ENCODE measurements at places on chromosomes 4 and X.

DNA sequence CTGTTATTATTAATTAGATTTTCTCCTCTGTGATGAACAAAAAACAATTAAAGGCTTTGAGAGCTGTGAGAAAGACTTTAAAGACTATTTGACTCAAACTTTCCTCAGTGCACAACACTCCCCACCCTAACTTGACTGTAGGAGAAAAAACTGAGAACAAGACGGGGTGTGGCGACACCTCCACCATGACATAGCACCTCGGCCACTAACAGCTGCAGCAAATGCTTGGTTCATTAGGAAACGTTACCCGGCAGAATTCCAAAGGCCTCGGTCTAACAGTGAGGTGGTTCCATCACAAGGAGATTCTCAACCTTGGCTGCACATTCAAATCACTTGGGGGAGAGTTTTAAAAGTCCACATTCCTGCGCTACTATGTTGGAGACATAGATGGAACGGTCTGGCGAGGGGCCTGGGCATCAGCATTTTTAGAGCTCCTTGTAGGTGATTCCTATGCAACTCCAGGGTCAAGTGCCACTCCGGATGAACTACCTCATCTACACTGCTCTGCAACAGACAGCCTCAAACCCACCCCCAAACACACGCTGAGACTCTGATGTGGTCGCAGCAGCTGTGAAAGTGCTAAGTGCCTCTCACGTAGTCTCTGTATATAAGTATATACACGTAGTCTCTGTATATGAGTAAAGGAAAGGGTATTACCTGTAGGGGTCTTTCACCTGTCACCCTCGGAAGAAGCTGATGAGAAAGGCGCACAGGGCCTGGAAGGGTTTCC is 1.0 kb downstream of the FGFBP2 start:
- DNase-seq = no peak

GRCh38 chr4:113447769-113448168 is 313.8 kb downstream of the CAMK2D start:
- DNase-seq = no peak

GRCh38 chr4:86918539-86919072 is 16.2 kb upstream of the AFF1 start:
- no peak for DNase-seq

DNA sequence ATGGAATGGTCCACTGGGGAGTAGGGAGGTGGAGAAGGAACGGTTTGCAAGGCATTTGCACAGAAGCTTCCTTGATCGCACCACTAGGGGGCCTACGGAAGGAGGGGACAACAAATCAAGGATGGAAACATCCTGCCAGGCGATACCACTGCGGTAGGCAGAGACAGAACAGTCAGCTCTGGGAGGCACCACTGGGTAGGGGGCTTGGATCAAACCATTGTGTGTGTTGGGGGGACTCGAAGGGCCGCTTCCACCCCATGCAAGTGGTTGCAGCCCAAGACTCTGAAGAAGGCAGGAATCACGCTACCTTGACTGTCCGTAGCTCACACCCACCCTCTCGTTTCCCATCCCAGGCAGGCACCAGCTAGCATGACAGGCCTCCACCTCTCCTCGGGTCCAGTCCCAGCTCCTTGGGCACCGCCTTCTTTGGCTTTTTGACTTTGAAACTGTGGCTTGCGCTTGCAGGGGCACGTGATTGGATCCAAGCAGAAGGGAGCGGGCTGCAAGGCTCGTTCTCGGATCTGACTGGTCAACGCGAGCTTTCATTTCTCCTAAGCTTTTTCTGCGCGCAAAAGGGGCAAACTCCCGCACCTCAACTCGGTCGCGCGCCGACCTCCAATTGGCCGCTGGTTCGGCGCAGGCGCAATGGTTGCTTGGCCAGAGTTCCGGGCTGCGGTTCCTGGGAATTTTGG is 28.4 kb downstream of the GAGE1 start:
- DNase-seq = no peak

DNA sequence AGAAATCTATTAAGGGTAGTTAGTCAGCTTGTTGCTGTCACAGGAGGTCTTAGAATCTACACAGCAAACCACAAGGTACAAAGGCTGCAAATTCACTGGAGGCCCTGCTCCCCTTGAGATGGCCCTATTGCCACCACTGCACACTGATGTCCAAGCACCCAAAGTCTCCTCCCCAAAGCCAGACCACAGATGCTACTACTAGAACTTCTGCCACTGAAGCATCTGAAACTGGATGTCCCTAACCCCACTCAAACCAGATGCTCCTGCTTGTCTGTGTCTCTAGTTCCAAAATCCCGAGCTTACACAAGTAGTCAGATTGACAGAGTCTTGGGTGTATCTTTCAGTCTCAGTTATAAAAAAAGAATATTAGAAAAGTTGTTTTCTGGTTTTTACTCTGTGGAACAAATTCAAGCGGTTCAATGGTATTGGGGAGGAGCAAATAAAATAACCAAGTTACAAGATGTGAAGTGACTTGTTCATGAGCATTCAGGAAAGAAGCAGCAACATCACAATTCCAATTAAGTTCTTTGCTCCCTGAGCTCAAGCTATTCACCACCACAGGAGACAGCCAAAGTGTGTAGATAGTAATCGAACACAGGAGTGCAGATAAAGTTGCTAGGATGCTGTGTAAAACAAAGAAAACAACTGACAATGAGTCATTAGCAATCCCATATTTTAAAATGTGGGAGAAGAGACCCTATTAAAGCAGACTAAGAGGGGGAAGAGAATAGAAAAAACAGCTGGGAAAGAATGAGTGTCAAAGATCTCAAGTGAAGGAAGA is 352.3 kb downstream of the PDGFC start:
- no peak for DNase-seq

GRCh38 chr4:97016186-97016907 is 1126.9 kb downstream of the STPG2 start:
- DNase-seq = peak; percentile 6

DNA sequence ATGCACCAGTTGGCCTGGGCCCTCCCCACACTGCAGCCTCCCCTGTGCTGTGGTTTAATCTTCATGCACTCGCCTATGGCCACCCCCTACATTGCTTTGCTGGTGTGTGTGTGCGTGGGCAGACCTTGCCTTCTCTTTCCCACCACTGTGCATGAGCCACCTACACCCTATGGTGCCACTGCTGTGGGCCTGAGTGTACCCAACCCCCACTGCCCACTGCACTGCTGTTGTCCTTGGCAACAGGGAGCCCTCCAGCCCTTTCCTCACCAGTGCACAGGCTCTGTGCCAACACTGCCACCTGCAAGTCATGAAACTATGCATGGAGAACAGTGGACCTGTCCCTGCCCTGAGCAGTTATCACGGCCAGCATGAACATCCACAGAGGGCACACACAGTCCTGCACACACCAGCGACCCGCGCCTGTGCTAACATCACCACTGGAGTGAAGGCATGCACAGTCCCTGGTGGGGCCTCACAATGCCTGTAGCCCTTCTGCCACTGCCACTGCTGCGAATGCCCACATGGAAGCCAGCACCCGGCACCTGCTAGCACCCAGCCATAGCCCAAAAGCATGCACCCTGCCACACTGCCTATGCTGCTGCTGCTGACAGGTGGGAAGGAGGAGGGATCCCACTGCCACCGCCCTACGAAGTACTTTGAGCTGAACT is 237.8 kb upstream of the ARSJ start:
- no peak for DNase-seq

DNA sequence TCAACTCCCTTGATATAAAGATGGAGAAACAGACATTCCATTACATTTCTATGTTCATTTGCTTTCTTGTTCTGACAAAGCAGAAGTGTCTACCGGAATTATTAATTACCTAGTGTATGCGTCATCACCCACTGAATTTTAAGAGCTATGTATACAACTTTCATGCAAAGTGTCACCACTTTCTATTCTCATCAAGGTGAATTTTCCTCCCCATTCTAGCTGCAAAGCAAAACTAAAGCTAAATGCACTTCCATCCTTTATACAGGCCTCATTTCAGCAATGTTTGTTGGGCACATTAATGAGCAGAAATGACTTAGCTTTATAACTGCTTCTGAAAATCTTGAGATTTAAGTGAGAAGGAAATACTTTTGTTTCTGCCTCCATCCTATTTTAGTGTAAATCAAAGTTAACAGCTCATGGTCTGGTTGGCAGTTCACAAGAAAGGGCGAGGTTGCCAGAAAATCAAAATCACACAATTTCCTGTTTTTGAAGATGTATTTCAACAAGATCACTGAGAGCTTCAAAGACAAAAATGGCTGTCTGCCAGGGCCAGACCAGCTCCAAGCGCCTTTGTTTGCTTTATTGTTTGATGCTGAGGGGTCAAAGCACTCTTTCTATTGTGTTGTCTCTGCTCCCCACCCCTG is 7.2 kb upstream of the FAM9C start:
- DNase-seq = no peak

Data from right kidney (tissue), 9 donors.